NCI-H1092 (cell line): ENCODE measurements at places on chromosomes 5 and 9.

DNA sequence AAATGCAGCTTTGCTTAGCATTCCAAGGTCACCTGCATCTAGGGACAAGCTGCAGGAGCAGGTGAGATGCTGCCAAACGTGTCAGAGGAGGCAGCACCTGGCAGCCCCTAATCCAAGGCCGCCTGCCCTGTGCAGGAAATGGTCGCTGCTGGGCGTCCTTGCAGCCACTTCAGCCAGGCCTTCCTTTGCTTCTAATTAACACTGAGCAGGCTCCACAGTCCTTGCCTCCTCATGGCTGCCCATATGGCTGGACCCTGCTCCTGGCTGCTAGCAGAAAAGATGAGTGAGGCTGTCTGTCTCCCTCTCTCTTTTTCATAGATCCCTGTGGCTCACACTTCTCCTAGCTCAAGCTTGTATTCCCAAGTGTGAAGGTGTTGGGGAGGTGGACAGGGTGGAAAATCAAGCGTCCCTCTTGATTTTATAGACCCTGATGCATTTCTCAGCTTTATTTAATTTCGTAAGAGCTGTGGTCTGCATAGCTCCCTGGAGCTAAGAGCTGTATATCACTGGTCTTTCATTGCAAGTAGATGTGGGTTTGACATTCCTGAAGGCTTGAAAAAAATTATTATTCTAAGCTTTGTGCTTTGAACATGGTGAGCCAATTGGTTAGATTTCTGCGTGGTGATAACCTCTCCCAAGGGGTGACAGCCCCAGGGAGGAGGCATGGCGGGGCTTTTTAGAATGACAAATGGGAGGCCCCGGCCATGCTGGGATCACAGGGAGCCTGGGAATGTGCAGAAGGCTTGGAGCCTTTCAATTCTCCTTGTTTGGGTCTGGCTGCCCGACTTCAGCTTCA, 193.8 kb downstream of the SLIT3 start:
- no peak for DNase-seq

DNA sequence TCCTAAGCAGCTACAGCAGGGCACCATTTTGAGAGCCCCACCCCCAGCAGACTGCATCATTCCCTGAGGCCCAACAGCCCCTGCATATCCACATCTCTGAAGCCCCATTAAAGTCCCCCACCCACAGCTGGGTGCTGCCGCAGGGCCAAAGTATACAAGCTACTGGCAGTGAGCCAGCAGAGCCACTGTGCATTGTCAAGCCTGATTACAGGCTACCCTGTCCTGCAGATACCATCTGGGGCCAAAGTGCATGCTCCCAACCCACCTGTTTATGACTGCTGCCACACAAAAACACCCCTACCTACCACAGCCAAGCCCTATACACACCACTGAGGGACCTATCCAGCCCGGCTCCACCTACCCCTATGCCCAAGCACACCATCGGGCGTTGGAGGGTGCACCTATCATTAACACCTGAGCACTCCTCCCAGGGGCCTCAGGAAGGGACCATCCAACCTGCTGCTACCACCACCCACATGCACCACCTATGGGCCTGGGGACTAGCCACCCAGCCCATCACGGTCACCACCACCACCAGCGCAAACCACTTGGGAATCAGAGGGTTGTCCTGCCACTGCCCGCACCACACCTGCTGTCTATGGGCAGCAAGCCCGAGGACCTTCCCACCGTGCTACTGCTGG, 105.0 kb downstream of the PLPP1 start:
- no peak for DNase-seq

DNA sequence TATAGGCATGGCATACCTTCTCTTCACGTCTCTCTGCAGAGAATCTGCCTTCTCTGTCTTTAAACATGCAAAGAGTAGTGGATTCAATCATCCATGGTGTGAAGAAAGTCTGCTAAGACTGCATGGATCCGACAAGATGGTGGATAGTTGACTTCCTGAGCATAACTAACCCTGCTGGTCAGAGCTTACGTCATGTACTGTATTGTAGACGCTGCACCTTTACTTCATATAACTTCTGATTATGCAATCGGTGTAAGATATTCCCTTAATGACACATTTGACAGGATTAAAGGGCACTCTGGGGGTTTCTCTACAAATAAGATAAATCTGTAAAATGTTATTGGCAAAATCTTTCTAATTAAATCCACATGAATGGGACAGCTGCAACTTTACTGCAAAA, 240.3 kb upstream of the NREP start:
- no peak for DNase-seq

DNA sequence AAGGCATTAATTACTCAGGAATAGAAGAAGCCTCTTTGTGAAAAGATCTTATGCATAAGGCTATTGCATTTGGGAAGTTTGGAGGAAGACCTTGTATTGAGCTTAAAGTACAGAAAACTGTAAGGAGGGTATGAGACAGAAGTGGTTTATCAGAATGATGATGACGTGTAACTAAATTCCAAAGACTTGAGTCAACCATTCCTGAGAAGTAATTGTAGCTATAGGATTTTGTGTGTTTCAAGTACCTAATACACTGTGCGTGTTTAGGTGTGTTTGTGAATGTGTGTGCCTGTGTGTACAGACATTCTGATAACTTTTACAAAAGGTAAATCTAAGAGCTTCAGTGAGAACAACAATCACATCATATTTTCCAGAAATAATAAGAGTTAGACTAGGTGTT, 46.5 kb upstream of the IRX2 start:
- no peak for DNase-seq

DNA sequence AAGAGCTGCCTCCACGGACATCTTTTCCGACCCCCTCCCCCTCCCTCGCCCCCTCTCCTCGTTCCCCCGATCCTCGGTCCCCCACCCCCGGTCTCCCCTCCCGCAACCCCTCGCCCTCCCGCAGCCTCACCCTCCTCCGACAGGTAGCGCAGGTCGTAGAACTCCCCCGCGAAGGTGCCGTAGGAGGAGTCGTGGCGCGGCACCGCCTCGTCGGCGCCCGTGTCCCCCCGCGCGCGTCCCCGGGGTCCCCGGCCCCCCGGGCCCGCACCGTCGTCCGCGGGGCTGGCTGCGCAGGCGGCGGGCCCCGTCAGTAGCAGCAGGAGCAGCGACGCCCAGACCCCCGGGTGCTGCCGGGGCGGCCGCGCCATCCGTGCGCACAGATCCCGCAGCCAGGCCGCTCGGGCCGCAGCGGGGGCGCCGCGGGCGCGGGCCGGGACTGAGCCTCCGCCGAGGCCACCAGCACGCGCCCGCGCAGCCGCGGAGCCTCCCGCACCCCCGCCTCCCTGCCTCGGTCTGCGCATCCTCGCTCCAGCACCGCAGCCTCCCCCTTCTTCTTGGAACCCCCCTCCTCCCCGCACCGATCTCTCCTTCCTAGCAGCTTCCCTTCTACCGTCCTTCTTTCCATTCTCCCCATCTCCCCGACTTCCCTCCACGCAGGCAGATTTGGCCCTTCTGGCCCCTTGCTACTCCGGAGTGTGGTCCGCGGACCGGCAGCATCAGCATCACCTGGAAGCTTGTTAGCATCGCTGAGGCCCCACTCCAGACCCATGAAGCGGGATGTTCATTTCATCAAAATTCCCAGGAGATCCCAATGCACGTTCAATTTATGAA, at the start of gene FRRS1L:
TSS of gene FRRS1L (minus strand) at position 479 of the 831 bp plus-strand sequence. CDS start at position 368, 111 bp downstream.
- DNase-seq: peak; percentile 29
